ENCODE measurements at places on chromosomes 3 and 15.
A peak's percentile ranks its signal among the peaks of the same experiment; 100 is the strongest.

GRCh38 chr3:133863911-133864310, 31.8 kb downstream of the RAB6B start:
- no peak for DNase-seq

DNA sequence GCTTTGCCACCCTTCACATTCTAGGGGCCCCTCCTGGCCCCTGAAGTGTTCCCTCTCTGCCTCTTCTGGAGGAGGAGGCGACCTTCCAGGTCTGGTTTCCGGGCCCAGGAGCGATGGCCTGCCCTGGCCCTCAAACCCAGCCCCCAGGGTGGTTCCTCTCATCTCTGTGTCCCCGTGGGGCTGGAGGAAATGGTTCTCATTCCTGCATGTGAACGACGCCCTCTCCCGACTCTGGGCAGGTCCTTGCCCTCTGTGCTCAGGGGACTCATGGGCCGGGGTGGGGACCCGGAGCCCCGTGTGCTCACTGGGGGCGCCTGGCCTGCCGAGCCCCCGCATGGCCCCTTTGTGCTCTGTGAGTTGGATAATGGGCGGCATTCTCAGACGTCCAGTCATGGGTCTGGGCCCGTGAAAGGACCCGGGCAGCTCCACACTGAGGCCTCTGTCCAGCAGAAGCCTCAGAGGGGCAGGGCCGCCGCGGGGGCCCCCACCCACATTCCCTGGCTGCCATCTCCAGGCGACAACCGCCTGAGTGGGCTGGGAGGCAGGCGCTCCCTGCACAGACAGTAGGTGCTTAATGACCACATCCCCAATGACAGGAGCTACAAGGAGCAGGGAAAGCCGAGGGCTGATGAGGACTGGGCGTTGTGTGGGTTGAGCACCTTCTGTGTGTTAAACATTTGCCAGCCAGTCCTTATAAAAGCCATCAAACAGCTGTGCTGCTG, 5.5 kb upstream of the PLXND1 start:
- peak; percentile 75 for DNase-seq

GRCh38 chr15:60563539-60564404, 84.8 kb upstream of the ICE2 start:
- no peak for DNase-seq

DNA sequence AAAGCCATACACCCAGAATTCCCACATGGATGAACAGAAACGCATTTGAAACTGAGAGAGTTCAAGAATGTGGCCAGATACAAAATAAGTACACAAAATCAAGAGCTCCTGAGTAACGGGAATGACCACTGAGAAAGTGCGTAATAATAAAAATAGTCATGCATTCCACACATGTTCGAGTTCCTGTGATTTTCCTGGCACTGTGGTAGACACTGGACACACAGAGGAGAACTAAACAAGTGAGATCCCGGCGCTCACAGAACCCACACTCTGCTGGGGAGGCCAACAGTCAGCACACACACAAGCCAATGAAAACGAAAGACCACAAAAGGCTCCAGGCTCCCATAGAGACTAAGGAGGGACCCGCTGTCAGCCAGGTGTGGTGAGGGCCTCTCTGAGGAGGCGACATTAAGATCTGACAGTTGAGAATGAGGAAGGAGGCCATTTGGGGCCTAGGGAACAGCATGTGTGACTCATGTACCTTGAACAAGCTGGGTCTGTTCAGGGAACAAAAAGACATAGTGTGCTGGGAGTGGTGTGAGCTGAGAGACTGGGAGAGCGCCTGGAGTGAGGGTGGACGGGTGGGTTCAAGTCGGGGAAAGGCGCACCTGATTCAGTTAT, 5.1 kb downstream of the FAM107A start:
- no peak for DNase-seq

DNA sequence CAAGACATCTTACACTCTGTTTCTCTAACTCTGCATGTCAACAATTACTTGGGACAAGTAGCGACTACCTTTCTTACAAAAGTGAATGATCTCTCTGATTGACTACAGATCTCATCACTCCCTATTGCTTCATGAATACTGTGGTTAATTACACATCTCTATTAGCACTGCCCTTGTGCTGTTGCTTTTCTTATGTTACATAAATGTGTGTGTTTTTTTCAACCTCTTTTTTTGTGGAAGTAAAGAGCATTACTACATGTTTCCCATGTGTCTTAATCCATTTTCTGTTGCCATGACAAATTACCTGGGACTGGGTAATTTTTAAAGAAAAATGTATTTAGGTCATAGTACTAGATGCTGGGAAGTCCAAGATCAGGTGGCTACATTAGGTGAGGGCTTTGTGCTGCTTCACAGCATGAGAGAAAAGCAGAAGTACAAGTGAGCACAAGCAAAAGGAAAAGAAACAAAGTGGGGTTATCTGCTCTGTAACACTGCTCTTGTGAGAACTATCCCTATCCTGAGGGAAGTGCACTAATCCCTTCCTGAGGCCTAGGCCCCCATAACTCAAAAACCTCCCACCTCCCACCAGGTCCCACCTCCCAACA, 298.2 kb upstream of the SATB1 start:
- DNase-seq: no peak

DNA sequence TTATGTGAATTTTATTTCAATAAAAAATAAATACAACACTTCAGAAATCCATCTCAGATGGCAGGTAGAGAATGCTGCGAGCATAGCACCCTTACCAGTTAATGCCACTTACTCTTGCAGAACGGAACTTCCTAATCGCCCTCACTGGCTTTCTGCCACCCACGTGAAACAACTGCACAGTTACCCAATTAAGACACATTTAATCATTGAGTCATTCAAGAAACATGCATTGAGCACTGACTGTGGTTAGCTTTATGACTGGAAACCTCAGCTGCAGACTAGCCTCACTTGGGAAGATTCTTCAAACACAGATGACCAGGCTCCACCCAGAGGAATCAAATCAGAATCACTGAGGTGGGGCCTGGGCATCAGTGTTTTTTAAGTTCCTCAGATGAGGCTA, 5.6 kb upstream of the MFGE8 start:
- DNase-seq: peak; percentile 87

- no peak for DNase-seq
These were observed 151.5 kb downstream of the B3GALNT1 start for GRCh38 chr3:160953686-160954085.

- no peak for DNase-seq
These were observed 958.8 kb upstream of the NR2F2 start for GRCh38 chr15:95371664-95372063.

DNA sequence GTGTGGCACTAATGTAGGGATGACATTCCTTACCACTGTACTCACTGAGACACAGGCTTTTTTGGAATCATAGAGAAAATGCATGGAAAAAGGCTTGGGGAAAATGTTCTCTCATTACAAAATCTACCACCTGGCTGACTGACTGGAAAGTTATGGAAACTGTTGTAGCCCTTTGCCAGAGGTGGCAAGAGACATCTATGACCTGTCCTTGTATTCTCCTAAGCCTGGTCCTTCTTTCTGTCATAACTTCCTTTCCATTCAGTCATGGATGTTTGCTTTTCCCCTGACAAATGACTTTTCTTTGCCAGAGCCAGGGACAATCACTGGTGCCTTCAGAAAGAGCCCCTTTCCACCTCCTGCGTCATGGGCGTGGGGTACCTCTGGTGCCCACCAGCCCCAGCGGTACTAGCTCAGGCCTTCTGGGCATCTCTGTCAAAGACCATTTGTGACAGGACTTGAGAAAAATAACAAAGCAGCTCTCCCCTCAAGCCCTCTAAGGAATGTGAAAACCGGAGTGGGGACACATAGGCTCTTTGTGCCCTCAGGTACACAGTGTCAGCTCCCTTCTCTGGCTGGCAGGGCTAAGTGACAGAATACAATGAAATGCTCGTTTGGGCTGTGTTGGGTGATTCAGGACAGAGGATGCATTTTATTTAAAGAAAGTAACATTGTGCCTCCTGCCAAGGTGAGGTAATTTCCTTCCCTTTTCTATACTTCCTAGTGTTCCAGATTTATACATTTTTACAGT, 381.1 kb upstream of the RASGRP1 start:
- DNase-seq: no peak

DNA sequence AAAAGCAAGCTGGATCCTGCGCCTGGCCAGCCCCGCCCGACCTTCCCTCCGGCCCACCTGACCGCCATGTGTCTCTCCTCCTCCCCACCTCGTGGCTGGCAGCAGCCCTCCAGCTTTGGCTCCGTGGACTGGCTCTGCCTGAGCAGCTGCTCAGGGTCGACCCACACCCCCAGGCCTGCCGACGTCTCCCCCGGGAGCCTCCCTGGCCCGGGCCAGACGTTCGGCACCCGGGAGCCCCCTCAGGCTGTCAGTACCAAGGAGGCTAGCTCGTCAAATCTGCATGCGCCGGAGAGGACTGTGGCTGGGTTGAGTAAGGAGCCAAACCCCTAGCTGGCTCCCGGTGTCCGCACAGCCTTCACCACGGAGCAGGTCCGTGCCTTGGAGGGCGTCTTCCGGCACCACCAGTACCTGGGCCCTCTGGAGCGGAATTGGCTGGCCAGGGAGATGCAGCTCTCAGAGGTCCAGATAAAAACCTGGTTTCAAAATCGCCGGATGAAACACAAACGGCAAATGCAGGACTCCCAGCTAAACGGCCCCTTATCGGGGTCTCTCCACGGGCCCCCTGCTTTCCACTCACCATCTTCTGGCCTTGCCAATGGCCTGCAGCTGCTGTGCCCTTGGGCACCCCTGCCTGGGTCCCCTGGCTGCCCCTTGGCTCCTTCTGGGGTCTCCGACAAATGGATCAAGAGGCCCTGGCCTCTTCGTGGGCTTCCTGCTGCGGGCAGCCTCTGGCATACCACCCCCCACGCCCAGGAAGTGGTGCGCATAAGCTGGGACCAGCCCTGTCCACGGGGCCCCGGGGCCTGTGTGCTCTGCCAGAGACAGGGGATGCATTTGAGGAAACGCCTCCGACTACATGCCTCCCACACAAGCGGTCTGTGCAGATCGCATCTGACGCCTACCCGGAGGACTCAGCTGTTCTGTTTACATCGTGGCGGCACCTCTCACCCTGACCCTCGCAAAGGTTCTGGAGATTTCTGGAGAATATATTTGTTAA, 345.0 kb downstream of the ZNF385D start:
- no peak for DNase-seq

DNA sequence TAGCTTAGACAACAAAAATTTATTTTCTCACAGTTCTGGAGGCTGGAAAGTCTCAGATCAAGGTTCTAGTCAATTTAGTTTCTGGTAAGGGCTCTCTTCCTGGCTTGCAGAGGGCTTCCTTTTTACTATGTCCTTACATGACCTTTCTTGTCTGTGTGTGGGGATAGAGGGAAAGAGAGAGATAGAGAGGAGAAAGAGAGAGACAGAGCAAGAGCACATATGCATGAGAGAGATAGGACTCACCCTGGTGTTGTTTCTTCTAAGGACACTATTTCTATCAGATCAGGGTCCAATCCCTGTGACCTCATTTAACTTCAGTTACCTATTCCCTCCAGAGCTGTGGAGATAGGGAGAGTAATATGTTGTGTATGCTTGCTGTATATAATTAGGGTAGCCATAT, 44.9 kb upstream of the TEX9 start:
- DNase-seq: no peak

DNA sequence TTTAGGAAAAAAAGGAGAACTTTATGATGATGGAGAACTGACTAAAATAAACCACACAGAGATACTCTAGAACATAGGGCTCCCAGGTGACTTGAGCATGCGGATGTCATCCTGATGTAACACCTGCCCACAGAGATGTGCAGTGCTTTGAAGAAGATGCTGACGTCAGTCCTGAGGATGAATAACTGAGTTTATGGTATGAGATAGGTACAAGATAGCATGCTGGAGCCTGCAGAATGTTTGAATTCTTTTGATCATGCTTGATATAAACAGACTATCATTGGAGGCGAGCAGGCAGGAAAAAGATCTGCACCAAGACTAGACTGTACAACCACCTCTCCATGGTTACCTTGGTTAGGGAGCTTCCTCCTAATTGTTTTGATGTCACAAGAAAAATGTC, 12.4 kb downstream of the CCR4 start:
- no peak for DNase-seq

GRCh38 chr3:53255775-53256703, at the start of gene TKT:
Gene TKT (minus strand): TSS chr3:53256022. CDS start chr3:53255942, 80 bp downstream.
- peak; percentile 59 for DNase-seq

- no peak for DNase-seq
These were observed 36.6 kb upstream of the MTMR10 start for GRCh38 chr15:31027910-31028578.

DNA sequence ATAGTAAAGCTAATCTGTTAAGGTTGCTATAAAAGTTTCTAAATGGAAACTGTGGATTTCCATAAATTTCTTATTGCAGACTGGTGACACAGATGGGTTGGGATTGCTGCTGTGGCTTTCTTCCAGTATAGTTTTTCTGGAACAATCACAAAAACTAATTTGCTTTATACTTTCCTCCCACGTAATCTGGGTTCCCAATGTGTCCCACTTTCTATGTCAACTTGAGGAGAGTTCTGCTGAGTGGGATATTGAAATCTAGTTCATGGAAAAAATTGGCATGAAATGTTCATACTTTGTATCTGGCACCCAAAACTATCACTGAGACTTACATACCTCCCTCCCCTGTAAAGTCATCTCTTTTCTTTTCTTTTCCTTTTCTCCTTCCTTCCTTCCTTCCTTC, 126.8 kb downstream of the TGFBR2 start:
- no peak for DNase-seq

GRCh38 chr15:30990446-30991254, 778 bp downstream of the MTMR10 start:
- no peak for DNase-seq

DNA sequence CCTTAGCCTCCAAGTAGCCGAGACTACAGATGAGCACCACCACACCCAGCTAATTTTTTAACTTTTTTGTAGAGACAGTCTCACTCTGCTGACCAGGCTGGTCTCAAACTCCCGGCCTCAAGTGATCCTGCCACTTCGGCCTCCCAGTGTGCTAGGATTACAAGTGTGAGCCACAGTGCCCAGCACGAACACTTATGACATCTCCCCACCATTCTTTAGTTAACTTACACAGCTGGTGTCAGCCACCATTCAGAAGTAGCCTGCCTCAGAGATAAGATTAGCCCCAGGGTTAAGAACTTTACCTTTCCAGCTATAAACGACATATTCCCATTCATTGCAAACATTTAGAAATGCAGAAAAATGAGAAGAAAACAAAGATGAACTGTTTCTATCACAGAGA, 58.2 kb downstream of the TRPM7 start:
- no peak for DNase-seq
